ENCODE measurements at places on chromosomes 5 and 9.

DNA sequence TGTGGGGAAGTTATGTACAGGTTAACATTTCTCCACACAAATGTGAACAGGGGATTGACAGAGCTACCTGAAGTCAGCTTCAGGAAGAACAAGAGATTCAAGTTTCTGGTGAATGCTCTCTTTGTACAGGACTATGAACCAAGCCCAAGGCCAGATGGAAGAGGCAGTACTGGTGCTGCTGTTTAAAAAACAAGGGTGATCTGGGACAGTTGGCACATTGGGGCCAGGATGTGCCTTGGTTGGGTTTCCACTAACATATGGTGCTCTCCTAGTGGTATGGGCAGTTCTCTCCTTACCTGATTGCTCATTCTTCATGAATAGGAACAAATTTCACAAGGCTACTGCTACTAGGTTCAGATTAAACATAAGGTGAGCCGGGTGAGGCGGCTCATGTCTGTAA is 40.0 kb downstream of the MTMR12 start:
- DNase-seq, result no peak

GRCh38 chr5:773517-774264 is 10.8 kb downstream of the ZDHHC11B start:
- DNase-seq, result no peak

DNA sequence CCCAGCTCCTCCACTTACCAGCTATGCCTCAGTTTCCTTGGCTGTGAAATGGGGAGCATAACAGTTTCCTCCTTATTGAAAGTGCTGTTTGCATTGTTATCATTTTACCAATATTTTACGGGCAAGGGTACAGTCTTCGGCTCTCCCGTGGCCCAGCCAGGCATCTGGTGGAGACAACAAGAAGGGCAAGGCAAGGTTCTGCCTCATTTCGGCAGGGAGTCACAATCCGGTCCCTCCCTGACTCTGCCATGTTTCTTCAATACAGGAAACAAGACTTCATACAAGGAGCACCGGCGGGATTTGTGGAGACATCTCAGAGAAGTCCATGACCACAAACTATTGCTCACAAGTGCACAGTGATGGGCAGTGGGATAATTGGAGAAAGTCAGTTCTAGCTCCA is 174.0 kb downstream of the FGF18 start:
- DNase-seq, result no peak

- DNase-seq, result no peak
Observed at GRCh38 chr9:24293386-24293785, 252.3 kb downstream of the IZUMO3 start.

GRCh38 chr9:135076143-135076875 is 11.2 kb upstream of the OLFM1 start:
- DNase-seq, result no peak

DNA sequence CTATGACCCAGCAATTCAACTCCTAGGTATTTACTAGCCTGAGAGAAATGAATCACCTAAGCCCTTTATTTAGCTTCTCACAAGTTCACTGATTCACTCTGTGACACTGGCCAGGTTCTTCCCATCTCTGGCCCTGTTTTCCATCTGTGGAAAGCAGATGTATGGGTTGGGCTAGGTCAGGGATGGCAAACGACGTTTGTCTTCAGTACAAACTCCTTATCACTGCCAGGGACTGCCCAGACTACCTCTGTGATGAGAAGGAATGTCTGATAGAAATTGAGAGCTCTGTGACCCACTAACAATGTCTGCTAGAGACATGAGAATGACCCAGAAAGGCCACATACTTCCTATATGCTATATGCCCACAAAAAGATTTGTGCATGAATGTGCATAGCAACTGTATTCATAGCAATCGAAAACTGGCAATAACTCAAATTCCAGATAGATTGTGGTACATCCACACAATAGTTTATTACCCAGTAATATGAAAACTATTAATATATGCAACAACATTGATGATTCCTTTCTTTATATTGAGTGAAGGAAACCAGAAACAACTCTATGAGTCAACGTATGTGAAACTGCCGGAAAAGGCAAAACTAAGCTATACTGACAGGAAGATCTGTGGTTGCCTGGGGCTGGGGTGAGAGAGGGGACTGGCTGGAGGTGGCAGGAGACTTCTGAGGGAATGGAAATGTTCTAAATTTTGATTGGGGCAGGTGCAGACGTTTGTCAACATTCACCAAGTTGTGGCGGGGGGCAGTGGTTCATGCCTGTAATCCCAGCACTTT is 32.0 kb upstream of the ADAM19 start:
- no peak for DNase-seq
